ENCODE measurements at places on chromosomes 5 and 9.

GRCh38 chr5:131536850-131537448, 98.1 kb downstream of the RAPGEF6 start:
- DNase-seq, result no peak

DNA sequence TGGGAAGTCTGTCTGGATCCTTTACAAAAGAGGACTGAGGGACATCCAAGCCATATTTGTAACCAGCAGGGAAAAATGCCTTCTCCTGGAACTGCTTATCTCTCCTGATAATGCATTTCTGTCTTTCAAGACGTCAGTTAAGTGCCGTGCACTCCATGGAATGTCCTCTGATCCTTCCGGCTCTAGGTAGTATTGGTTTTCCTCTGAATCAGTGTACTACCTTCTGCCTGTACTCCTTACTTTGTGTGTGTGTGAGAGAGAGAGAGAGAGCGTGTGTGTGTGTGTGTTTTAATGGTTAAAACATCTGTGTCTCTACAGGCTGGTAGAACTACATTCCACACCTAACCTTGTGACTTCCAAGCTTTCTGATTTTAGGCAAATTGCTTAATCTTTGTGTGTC, 89.9 kb downstream of the PIP5K1B start:
- no peak for DNase-seq

DNA sequence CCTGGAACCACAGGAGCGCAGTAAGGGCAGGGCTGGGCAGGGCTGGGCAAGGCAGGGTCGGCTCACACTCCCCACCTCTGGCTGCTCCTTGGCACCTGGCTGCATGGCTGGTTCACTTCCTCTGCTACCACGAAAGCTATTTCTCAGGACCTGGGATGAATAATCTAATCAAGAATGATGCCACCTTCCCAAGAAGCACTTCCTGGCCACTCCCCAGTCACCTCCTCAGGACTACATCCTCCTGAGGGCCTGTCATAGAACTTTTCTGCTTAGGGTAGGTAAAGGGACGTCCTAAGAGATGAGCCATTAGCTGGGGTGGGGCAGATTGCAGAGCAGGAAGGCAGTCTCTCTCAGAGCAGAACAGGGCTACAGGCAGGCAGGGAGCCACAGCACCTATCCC, 288.2 kb upstream of the MAP3K1 start:
- DNase-seq, result no peak

DNA sequence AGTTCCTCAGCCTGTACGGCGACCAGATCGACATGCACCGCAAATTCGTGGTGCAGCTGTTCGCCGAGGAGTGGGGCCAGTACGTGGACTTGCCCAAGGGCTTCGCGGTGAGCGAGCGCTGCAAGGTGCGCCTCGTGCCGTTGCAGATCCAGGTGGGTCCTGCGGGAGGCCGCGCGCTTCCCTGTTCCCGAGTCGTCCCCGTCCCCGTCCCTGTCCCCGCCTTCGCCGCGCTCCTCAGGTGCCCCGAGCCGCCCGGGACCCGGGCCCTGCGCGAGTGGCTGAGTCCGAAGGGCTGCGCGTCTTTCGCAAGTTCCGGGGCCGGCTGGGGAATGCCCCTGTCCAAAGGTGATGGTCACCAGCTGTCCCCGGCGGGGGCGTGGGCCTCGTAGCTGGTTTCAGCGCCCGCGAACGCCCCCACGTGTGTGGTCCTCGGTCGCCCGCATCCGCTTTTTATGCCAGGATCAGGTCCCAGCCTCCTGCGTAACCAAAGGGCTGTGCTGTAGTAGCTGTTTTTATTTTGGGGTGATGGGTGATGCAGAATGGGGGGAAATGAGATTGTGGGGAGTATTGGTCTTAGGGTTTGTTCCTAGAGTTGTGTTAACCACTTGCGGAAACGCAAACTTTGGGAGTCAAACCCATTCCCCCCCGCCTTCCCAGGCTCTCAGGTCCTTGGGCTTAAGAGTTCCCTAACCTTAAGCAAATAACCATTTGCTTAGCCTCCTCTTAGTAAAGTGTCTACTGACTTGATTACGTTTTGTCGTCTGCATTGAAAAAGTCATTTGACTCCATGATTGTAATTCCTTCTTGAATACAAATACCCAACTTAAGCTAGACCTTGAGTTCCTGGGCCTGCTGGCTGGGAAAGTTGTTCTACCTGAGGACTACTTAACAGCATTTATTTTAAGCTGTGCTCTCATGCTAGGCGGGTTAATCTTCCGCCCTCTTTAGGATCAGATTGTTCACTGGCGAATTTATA, 663 bp downstream of the ISOC1 start:
- peak; percentile 29 for DNase-seq

Data from stimulated activated CD8-positive, alpha-beta memory T cell treated with anti-CD3 and anti-CD28 coated beads, Interleukin-15, amount 100 ng/mL, for 24 hours (primary cell).